Activated naive CD4-positive, alpha-beta T cell (primary cell): ENCODE measurements at places on chromosomes 1 and 21.

- no peak for DNase-seq
Measured at GRCh38 chr1:167474191-167474641, 44.1 kb downstream of the CD247 start.

DNA sequence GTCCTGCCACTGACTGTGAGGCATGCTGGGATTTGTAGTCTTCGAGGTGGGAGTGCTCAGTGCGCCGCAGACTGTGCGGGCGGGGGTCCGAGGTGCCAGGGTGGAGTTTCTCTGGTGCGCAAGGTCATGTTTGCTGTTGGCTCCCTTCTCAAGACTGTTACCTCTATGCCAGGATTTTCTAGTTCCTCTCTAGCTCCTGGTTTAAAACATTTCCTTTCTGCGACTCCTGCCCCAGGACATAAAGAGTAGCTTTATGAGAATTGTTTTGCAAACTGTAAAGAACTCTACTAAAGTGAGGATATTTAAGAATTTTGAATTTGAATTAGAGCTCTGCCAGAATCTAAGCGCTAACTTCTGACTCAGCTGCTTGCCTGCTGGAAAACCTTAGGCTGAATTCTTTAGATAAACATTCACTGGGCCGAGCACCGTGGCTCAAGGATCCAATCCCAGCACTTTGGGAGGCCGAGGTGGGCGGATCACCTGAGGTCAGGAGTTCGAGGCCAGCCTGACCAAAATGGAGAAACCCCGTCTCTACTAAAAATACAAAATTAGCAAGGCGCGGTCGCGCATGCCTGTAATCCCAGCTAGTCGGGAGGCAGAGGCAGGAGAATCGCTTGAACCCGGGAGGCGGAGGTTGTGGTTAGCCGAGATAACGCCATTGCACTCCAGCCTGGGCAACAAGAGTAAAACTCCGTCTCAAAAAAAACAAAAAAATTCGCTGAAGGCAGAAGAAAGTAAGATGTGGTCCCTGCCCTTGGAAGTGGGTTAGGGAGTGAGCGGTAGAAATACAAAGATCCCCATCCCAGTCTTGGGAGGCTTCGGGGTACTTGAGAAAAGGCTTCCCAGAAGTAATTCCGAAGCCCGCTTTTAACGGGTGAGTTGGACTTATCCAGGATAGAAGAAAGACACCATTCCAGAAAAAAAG, 992 bp upstream of the USP48 start:
- DNase-seq = no peak

DNA sequence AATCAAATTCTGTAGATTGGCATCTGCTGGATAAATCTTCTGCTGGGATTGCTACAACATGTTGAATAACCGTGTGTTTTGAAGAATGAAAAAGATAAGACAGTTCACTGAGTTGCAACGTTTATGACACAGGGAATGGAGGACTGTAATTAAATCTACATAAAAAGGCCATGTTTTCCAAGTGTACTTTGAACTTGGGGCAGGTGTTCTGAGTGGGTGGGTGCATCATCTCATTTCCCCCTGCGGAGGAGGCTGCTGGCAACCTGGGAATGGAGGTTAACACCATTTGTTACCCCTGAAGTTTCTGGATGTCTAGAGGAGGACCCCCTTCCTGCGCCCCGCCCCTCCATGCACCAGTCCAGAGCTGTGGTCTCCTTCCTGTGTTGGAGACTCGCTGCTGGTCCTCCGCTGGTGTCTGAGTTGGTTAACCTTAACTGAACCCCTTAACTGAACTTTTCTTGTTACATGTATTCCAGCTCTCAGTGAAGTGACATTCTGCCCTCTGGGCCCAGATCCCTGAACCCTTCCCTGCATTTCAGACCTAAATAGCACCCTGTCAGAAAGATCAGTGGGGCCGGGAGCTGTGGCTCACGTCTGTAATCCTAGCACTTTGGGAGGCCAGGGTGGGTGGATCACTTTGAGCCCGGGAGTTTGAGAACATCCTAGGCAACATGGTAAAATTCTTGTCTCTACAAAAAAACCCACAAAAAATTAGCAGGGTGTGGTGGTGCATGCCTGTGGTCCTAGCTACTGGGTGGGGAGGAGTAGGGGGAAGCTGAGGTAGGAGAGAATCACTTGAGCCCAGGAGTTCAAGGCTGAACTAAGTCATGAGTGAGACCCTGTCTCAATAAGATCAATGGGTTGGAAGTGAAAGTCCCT, 31.8 kb downstream of the UCK2 start:
- no peak for DNase-seq

DNA sequence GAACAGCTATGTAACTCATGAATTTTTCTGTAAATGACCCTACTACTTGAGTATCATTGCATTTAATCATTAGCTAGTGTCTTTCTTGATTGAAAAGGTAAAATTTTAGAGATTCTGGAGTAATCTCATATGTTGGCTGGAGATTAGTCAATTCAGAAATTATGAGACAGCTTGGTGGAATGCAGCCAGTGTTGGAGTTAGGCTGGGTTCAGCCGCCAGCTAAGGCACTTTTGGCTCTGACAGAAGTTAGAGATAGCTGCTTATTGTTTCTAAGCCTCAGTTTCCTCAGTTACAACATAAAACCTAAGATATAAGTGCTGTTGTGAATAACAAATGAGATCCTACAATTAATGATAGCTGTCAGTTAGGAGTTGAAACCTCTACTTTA, 49.4 kb downstream of the TBCE start:
- no peak for DNase-seq

DNA sequence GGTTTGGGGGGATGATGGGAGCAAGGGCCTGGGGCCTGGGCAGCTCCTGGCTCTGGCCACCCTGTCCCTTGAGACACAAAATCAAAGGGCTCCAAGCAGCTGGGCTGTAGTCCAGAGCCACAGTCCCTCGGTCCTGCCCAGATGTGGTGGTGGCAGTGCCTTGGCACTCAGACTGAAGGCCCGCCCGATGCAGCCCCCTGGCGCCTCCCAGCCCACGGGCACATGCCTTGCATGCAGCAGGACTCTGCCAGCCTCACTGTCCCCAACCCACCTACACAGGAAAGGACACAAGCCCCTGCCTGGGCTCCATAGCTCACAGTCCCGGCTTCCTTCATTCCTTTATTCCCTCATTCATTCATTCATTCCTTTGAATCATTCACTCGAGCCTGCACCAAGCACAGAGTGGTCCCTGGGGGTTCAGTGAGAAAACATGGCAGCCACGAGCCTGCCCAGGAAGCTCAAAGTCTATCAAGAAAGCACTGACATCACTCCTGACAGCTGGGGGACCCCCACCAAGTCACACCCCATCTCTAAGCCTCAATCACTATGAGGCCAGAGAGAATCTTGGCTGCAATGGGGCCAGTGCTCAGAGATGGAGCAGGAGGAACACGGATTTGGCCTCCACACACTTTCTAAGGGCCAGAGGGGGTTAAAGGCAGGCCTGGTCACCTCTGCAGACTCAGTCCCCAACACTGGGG, 5.8 kb downstream of the SDC3 start:
- DNase-seq = no peak

DNA sequence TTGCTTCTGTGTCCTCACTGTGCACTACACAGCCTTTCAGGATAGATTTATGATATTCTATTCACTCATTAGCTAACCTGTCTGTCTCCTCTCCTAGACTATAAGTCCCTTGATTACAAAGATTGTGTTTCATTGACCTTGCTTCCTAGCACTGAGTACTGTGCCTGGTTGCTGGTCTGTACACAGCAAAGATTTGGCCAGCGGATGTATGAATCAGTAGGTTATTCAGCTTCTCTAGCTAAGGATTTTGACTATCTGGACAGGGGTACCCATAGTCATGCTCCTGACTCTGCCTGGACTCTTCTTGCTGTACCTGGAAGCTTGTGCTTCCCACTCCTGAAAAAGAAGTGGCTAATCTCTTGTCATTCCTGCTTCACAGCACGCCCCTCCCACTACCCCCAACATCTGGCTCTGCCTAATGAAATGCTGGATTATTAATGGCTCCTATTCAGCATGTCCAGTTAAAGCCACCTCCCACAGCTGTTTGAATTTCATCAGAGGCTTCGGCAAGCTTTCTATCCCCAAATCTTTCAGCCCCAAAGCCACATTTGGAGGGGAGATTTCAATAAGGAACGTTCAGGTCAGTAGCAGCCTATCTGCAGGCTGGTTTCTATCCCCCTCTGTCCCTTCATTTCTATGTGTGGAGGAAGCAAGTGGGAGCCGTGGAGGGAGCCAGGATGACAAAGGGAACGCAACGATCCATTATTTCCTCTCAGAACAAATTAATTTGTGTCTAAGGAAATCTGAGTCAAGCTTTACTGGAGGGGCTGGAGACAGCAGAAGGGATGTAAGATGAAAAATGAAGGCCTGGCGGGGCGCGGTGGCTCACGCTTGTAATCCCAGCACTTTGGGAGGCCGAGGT, 64.8 kb upstream of the PPM1J start:
- no peak for DNase-seq

DNA sequence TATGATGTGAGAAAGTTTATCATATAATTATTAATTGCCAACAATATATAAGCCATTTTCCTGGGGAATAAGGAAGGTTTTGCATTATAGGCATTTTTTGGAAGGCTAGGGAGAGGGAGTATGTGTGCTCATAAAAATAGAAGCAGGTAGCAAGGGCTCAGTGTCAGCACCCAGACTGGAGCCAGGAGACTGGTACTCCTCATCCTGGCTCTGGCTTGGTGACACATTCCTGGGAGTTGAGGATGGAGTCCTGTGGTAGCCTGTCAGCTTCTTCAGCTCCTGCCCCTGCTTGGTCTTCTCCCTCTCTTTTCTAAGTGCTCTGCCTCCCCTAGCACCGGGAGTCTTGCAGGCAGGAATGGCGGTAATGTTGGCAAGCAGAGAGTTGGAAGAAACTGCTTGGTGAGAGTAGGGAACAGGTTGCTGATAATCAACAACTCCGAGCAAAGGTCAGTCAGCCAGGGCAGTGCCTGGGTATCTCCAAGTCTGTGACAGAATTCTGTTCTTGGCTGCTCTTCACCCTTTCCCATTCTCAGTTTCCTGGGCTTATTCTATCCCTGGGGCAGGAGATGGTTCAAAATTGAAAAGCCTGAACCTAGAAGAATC, 23.0 kb downstream of the GIPC2 start:
- no peak for DNase-seq

DNA sequence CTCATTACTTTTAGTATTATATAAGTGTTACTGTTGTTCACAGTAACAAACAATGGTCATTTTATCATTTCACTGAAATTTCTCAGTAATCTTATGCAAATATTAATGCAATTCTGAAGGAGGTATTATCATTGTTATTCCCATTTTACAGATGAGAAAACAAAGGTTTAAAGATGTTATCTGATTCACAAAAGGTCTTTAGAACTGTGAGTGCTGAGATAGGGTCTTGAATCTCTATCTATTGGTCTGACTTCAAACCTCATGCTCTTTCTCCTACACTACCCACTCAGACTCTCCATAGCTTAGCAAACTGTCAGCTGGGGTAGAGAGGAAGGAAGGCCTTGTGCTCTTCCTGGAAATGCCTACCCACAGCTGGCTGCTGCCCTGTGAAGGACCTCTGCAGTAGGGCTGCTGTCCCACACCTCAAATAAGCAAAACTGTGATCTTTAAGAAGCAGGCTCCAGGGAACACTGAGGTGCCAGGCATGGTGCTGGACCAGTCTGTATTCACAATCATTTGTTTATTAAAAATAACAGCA, 6.2 kb upstream of the OSCP1 start:
- DNase-seq = no peak

GRCh38 chr1:194117582-194117981, 931.2 kb upstream of the B3GALT2 start:
- no peak for DNase-seq

GRCh38 chr1:212293579-212293978, 8.4 kb downstream of the PPP2R5A start:
- no peak for DNase-seq

DNA sequence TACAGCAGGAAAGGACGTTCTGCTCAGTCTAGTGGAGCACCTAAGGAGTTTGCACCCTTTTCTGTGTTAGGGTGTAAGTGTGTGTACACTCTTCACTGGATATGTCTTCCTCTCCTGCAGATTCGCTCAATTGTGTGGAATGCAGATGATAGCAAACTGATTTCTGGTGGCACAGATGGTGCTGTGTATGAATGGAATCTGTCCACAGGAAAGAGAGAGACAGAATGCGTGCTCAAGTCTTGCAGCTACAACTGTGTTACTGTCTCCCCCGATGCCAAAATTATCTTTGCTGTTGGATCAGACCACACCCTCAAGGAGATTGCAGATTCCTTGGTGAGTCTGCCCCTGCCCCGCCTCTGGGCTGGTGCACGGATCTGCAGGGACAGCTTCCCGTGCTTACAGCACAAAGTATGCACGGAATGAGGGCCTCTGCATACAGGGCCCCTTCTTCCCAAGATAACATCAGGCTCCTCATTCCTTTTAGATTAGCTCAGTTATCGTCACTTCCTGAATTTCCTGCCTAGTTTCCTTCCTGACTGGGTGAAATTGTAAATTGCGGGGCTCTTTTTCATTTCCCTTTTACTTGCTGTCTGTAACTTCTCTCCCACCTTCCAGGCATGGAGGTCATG, 34.6 kb downstream of the CFAP57 start:
- DNase-seq = no peak

DNA sequence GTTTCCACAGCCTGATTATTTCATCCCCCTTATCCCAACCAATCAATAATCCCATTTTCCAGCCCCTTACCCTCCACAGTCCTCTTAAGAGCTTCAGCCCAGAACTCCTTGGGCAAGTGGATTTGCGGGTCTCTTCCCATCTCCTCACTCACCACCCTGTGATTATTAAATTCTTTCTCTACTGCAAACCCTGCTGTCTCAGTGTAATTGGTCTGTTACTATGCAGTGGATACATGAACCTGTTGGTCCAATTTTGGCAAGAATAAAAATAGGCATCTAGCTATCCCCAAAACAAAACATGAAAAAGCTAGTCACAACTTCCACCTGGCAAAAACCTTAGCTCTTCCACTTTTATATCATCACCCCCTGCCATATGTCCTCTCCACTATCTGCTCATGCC, 36.2 kb upstream of the TNFSF4 start:
- DNase-seq = no peak

- no peak for DNase-seq
Measured at GRCh38 chr1:189962181-189962580, 515.5 kb downstream of the BRINP3 start.

DNA sequence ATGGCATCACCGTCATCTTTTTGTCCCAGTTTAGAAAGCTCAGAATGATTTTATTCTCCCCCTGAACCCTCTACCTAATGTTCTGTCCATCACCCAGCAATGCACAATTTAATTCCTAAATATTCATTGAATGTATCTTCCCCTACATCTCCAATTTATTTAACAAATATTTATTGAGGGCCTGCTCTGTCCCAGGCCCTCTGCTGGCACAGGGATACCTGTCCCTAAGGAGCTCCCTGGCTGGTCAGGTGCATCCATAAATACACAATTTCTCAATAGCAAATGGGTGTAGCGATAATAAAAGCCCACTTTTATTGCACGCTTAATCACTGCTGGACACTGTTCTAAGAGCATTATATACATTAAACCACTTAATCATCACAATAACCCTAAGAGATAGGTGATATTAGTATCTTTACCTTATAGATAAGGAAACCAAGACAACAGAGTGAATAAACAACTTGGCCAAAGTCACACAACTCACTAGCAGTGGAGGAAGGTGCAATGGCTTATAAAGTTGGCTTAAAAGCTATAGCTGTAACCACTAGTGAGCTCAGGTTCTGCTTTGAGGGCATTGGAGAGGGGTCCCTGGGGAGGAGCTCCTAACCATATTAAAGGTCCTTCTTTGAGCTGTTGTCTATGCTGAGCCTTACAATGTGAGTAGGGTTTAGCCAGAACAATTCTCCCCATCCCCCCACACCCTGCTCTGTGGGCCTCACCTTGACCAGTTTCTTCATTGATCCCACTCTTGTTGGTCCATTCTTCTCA, 126.3 kb upstream of the JUN start:
- no peak for DNase-seq
